Stimulated activated CD8-positive, alpha-beta memory T cell treated with anti-CD3 and anti-CD28 coated beads, Interleukin-12 subunit alpha, Interleukin-12 subunit beta, amount 100 ng/mL, for 1 hour (primary cell): ENCODE measurements at places on chromosomes 2 and 18.

GRCh38 chr2:32874931-32875330 is 71.8 kb upstream of the LTBP1 start:
- DNase-seq = no peak

- DNase-seq = no peak
Observed at GRCh38 chr2:96128456-96128855, 9.8 kb downstream of the ASTL start.

DNA sequence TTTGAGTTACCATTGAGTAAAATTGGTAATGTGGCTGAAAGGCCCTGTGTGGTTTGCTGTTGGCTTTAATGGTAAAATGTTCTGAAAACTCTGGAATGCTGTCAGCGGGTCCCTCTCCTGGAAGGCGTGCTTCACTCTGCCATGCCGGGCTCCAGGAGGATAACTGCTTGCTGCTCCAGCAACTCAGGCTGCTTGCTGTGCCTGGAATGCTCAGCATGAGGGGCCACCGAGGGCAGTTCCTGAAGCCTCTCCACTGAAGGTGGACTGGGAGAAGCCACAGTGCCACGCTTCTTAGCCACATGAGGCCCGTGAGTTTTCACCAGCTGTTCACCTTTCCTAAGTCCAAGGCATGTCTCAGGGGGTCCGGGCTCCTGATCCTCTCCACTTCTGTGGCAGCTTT is 90.4 kb upstream of the FAM110C start:
- DNase-seq = no peak

- no peak for DNase-seq
Observed at GRCh38 chr2:120204022-120204405, 19.2 kb downstream of the TMEM185B start.
